MCF 10A (cell line): ENCODE measurements at places on chromosomes 16 and 17. TPM values are rescaled to one million over a fixed set of nuclear protein-coding genes. Genes with fewer than 3 reads are reported as not detected.

- H3K27me3 ChIP-seq: no peaks in the 10 kb centered on the region
- no peak overlapping the region for H3K4me3 ChIP-seq
- peaks cover 6% of the 10 kb centered on the region for H3K4me1 ChIP-seq
Observed at GRCh38 chr17:78014646-78015045, 56.1 kb downstream of the TNRC6C start.

GRCh38 chr17:78892062-78892456 lies 10.9 kb downstream of the CEP295NL start:
- no peak overlapping the region for H3K4me3 ChIP-seq
- peaks cover 9% of the 10 kb centered on the region for H3K36me3 ChIP-seq
- no peaks in the 10 kb centered on the region for H3K4me1 ChIP-seq
- H3K27me3 ChIP-seq: no peaks in the 10 kb centered on the region
- H3K27ac ChIP-seq: no peak overlapping the region
- DNase-seq: no peak

GRCh38 chr17:38916771-38917170 lies 8.6 kb upstream of the LASP1NB start:
- no peak for DNase-seq
- H3K36me3 ChIP-seq: peaks cover 75% of the 10 kb centered on the region
- peaks cover 4% of the 10 kb centered on the region for H3K4me1 ChIP-seq
- no peak overlapping the region for H3K27ac ChIP-seq
- H3K4me3 ChIP-seq: no peak overlapping the region

GRCh38 chr17:68155692-68156091 lies 92.2 kb upstream of the AMZ2 start:
- H3K4me3 ChIP-seq: no peak overlapping the region
- H3K27ac ChIP-seq: no peak overlapping the region
- no peaks in the 10 kb centered on the region for H3K27me3 ChIP-seq
- H3K36me3 ChIP-seq: no peaks in the 10 kb centered on the region

GRCh38 chr16:47069841-47070584 lies 73.7 kb downstream of the NETO2 start:
- H3K36me3 ChIP-seq: no peaks in the 10 kb centered on the region
- no peak overlapping the region for H3K27ac ChIP-seq
- H3K4me1 ChIP-seq: no peaks in the 10 kb centered on the region
- DNase-seq: no peak
- H3K4me3 ChIP-seq: no peak overlapping the region

GRCh38 chr17:44219108-44219615 lies 313 bp downstream of the UBTF start:
- H3K27ac ChIP-seq: no peak overlapping the region
- DNase-seq: peak; percentile 71
- H3K36me3 ChIP-seq: peaks cover 42% of the 10 kb centered on the region
- H3K4me3 ChIP-seq: peak overlapping the region; percentile 76
- H3K4me1 ChIP-seq: peaks cover 30% of the 10 kb centered on the region
- no peaks in the 10 kb centered on the region for H3K27me3 ChIP-seq

GRCh38 chr16:86608301-86608747 lies 30.0 kb downstream of the FOXL1 start:
- H3K4me3 ChIP-seq: no peak overlapping the region
- no peaks in the 10 kb centered on the region for H3K27me3 ChIP-seq
- peaks cover 5% of the 10 kb centered on the region for H3K36me3 ChIP-seq
- H3K4me1 ChIP-seq: no peaks in the 10 kb centered on the region

Gene CBX8
- total RNA-seq: 9.4 and 10.5 TPM in 2 replicates

Gene SMTNL2
- not detected in 2 replicates for total RNA-seq
